Effector memory CD4-positive, alpha-beta T cell (primary cell): ENCODE measurements at places on chromosomes 3 and 15.
A peak's percentile ranks its signal among the peaks of the same experiment; 100 is the strongest.

GRCh38 chr15:41756198-41756597 lies 18.1 kb upstream of the MAPKBP1 start:
- DNase-seq = no peak

DNA sequence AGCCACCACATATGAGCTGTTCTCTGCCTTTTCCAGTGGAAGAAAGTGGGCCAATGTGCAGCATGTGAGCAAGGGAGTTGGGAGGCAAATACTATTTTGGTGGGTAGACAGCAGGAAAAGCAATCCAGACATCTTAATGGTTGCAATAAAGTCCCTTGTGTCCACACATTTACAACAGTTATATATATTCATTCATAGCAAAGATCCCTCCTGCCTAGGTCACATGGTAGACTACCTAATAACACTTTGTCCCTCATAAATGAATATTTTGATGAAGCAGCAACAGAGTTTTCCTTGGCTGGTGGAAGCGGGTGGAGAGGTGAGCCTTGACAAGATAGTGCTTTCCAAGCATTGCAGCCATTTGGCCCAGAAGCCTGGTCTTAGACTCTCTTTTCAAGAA lies 6.2 kb upstream of the NSMCE3 start:
- DNase-seq = no peak

DNA sequence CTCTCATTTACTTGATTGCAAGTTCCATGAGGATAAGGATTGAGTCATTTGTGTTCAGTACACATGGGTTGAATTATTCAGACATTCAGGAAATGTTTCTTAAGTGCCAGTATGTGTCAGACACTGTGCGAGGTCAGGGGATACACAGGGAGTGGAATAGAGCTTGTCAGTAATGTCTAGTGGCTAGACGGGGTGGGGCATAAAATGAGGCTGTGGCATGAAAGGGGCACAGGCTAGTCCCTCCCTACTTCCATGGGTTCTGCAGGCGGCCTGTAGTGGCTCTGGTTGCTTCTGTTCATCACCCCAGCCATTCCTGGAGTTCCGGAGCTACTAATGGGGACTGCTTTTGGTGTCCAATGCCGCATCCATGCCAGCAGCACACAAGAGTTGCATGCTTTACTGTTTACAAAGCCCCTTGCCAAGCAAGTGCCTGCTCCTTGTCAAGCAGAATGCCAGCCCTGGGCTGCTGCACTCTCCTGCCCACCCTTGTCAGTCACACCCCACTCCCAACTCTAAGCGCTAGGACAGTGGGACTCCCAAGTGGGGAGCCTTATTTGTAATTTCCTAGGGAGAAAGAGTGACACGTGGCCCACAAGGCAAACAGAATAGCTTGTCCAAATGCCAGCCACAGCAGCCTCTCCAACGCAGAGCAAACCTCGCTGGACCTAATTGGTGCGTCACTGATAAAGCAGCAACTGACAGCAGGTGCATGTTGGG lies 70.8 kb downstream of the RAB11A start:
- DNase-seq = no peak

GRCh38 chr15:53072077-53072476 lies 281.9 kb upstream of the ONECUT1 start:
- no peak for DNase-seq

GRCh38 chr3:134364936-134365765 lies 9.1 kb downstream of the AMOTL2 start:
- DNase-seq = no peak

- DNase-seq = no peak
Observed at GRCh38 chr15:55253580-55253979, 36.0 kb downstream of the RAB27A start.

GRCh38 chr3:50359760-50360110 lies 414 bp upstream of the TMEM115 start:
- no peak for DNase-seq

DNA sequence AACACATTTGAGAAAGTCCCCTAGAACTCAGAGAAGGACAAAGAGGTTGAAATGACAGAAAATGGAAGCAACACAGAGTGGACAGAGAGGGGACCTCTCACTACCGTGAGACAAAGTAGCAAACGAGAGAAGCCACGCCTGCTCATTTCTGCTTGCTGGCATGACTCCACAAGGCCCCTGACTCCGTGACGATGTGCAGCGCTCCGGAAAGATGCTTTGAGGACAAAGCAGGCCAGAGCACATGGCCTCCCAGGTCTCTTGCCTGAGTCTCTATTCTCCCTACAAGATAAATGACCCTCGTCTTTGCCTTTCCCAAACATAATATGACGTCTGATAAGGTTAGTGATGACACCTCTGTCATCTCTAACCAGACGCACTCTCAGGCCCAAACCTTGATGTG lies 63.8 kb upstream of the CTSH start:
- no peak for DNase-seq

GRCh38 chr3:89332386-89332785 lies 225.0 kb downstream of the EPHA3 start:
- DNase-seq = no peak

DNA sequence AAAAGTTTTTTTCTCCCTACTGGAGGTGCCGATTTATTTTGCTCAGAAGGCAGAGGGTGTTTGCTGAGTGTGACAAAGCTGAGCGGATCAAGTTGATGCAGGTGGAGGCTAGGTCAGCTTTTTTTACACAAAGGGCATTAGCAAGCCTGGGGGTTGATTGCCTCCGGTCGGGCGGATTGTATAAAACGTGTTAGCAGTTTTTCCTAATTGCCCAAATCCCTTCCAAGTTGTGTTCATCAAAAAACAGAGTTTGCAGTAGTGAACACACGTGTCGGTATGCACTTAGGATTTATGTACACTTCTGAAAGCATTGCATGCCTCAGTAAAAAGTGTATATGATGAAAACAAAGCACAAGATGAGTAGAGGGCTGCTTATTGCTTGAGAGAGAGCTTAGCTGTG lies 2.6 kb downstream of the GPR160 start:
- DNase-seq = no peak

- no peak for DNase-seq
Observed at GRCh38 chr3:60094392-60094947, 1044.6 kb upstream of the CFAP20DC start.

GRCh38 chr3:51712511-51712931 lies 5.7 kb downstream of the GRM2 start:
- DNase-seq = no peak

DNA sequence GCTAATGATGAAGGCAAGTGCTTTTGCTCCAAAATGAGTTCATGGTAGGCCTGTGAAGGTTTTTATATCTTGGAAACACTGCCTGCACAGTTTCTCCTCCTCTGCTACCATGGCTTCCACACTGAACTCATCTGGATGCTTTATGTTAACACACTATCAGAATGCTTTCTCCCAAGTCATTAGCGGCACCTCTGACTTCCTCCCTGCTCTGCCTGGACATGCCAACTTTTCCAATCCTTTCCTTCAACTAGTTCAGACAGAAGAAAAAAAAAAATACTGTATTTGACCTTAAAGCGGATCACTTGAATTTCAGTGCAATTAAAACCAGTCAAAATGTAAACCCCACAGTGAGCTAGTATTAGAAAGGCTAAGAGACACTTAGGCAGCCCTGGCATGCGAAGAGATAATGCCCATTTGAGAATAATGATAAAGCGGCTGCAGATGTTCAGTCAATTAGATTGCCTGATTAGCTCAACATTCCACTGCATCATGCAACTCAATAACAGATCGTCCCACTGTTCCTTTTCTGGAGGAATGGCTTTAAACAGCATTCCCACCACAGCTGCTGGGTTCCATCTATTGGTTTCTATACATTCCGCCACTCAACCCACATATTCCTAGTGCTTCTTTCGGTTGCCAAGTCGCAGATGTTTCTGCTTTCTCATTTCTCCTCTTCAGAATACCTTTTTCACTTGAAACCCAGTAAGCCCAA lies 51.7 kb downstream of the CNTN3 start:
- DNase-seq = no peak

DNA sequence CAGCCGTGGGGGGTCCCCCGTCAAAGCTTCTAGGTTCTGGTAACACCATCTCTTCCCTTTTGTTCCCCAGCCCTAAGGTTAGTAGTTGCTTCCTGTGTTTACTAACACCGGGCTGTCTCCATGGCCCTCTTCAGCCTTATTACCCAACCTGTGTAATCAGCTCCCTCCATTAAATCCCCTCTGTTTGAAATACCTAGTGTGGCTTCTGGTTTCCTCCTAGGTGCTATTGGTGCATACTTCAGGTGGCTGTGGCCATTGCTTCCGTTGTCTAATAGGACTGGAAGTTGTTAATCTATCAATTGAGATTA lies 35.3 kb downstream of the MOBP start:
- DNase-seq = no peak

DNA sequence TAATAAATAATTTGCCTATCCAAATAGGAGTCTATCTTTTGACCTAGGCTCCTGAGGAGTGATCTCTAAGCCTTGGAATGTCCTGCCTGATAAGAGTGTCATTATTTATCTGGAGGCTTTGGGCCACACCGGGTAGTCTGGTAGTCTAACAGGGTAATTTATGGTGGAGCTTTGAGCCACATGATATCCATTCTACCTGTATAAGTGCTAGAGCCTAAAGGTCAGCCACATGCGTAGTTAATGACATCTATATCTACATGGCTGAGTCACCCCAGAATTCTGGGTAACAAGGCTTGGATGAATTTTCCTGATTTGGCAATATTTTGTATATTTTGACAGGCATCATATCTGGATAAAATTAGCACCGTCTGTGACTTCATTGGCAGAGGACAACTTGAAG lies 681.4 kb downstream of the MCTP2 start:
- no peak for DNase-seq

GRCh38 chr3:82633319-82633718 lies 871.9 kb upstream of the GBE1 start:
- no peak for DNase-seq

- peak; percentile 61 for DNase-seq
Observed at GRCh38 chr3:47057212-47057671, 77.8 kb downstream of the NBEAL2 start.

- no peak for DNase-seq
Observed at GRCh38 chr3:190581041-190581541, 67.2 kb downstream of the IL1RAP start.

GRCh38 chr15:73866881-73867410 lies 6.4 kb upstream of the TBC1D21 start:
- DNase-seq = no peak

- DNase-seq = no peak
Observed at GRCh38 chr3:57128826-57129667, 36.1 kb downstream of the IL17RD start.

DNA sequence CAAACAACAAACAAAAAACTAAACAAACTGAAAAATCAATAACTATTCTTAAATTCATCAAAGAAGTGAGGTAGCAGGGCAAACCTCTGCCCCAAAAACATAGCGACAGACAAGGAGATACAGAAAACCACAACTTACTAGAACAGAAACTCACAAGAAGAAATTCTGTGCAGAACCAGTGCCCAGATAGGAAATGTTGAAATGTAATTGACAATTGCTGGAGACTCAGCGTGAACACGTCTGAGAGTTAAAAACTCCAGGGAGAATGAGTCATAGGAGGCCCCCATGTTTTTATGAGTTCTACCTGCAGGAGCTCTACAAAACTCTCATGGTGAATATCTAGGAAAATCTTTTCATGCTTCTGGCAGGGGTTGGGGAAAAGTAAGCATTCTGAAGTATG lies 95.5 kb upstream of the SETMAR start:
- DNase-seq = no peak

GRCh38 chr3:19093084-19093483 lies 55.2 kb upstream of the KCNH8 start:
- no peak for DNase-seq

GRCh38 chr15:83869341-83869740 lies 215.4 kb downstream of the ADAMTSL3 start:
- DNase-seq = no peak

DNA sequence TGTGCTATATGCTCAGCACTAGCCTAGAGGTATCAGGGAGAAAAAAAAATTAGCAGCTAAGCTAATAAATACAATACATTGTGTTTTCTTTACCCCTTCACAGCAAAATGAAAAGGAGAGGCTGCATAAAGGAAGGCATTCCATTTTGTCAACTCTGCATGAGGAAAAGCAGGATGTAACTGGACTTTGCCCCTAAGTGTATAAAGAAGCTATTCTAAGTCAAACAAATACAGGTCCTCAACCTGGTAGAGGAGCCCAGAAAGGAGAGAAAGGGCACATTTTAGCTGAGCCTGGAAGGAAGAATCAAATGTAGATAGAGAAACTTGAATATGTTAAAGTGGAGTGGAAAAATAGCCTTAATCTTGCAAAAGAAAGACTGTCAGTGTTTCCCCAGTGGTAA lies 89.0 kb upstream of the SPRED1 start:
- DNase-seq = no peak

- no peak for DNase-seq
Observed at GRCh38 chr15:49832511-49832910, 211.7 kb downstream of the DTWD1 start.
